ENCODE measurements at places on chromosomes 3 and 15.

DNA sequence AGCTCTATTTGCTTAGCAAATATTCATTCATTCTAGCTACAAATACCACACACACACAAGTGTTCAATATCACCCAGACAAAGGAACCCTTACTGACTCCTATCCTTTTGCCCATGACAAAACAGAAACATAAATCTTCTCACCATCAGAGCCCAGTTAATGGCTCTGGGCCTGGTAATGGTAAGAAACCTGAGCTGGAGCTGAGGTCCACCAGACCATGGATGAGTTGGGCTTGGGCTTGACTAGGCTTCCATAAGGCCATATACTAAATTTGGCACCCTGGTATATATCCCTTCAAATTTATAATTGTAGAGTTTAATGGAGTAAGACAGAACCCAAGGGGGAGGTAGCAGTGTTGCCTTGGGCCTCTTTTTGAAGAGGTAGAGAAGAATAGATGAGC is 29.4 kb downstream of the GPR176 start:
- no peak for DNase-seq

DNA sequence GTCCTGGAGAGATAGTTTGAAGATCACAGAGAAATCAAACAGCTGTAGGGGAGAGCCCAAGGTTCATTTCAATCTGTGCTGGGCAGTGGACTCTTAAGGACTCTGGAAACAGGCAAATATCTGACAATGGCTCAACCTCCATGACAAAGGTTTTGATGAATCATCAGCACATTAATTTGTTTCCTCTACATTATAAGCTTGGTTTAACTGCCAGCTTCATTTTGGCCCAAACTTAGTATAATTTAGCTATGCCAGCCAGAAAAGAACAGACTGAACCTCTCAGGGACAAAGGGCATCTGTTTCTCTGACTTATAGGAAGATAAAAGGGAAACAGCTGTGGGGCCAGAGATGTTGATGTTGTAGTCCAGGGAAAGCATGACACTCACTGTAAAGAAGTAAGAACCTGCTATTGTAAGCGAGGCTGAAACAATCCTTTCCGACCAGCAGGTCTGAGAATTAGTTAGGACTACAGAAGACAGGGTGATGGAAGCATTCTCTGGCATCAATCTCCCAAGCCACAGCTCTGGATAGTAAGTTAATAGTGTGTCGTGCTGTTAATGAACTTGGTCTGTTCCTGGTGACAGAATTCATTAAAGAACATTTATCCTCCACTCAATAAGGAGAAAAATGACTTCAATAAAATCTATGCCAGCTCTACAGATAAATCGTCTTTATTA is 110.1 kb downstream of the KCNMB2 start:
- DNase-seq = no peak

GRCh38 chr15:48712546-48712945 is 67.0 kb upstream of the FBN1 start:
- no peak for DNase-seq

DNA sequence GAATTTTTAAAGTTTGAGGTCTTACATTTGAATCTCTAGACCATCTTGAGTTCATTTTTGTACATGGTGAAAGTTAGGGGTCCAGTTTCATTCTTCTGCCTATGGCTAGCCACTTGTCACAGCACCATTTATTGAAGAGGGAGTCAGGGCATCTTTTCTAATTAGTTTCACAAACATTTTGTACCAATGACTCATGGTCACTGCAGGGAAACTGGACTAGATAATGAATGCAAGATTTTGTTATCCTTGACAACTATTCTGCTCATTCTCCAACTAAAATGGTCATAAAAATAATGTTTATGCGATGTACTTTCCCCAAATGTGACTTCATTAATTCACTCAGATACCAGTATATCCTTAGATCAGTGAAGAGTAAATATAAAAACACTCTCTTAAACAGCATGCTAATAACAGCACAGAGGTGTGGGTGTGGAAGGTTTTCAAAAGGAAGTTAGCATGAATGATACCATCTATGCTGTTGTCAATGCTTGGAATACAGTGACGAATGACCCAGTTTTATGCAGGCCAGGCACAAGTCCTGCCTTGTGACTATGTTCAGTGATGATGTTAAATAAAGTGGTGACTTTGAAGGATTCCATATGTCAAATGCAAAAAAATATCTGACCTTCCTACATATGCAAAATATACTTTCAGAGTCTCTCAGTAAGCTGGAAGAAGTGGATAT is 314.9 kb upstream of the TMCO5A start:
- no peak for DNase-seq

- DNase-seq = peak; percentile 51
These were observed 128.8 kb downstream of the FRMD5 start for GRCh38 chr15:44066211-44066827.

DNA sequence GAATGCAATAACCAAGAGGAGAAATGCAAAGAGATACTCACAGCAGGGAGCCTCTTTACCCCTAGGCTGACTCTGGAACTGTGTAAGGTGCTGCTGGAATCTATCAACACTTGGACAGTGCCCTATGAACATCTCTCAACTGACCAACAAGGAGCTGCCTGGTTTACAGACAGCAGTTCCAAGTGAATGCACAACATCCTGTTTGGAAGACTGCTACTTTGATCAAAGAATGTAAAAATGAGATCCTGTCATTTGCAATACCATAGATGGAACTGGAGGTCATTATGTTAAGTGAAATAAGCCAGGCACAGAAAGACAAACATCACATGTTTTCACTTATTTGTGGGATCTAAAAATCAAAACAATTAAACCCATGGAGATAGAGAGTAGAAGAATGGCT is 136.3 kb downstream of the IMPG2 start:
- DNase-seq = no peak

DNA sequence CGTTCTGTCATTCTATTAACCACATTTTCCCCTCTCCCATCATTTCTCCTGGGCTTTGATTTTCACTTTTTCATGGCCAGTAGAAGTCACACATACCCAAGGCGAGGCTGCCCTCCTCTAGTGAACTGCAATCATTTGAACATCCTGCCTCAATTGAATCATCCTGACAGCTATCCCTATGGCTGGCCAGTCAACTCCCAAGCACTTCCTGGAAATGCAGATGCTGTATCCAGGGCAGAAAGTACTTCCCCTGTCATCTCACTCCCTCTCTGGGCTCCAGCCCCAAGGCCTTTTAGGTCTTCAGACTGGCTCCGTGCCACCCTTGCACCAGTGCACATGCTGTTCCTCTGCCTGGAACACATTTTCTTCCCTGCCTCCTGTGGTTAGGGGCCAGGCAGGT is 738.3 kb upstream of the CFAP20DC start:
- DNase-seq = no peak

DNA sequence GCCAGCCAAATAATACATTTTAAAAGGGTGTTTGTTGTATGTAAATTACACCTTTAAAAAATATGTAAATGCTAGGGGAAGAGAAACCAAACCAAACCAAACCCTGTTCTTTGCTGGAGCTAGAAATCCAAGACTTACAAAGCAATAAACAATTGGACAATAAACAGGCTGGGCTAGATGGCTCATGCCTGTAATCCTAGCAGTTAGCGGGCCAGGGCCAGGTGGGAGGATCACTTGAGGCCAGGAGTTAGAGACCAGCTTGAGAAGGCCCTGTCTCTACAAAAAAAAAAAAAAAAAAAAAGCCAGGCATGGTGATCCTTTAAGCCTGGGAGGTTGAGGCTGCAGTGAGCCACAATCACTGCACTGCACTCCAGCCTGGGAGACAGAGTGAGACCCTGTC is 12.5 kb downstream of the STOML1 start:
- DNase-seq = no peak

DNA sequence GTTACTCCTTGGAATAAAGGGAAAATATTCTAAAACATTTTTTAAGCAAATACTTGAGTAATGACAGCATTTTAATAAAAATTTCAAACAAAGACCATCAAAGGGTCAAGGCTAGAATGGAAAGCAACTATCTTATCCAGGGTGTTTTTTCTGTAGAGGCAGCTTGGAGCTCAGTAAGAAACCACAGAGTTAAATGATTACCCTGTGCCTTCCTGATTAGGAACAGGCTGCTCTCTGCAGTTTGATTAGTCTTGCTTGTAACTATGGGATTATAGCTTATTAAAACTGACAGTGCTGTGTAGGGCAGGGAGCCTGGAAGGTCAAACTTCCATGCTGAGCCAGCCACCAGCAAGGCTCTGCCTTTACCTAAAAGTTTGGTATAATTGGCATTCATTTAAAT is 33.1 kb downstream of the QTRT2 start:
- DNase-seq = no peak

DNA sequence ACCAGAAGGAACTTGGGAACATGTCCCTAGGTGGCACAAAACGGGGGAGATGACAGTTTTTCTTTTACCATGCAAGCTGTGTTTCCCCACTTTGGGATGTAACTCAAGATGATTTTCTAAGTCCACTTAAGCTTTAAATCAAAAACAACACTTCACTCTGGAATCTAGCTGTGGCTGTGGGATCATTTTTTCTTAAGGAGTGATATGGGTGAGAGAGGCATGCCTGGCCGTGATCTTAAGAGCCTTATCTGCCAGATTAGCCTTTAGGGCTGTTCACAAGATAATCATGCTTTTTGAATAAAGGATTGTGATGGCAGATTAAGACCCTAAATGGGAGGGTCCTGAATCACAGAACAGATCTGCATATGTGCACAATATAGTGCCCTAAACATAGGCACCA is 384.8 kb upstream of the SEMA6D start:
- no peak for DNase-seq

DNA sequence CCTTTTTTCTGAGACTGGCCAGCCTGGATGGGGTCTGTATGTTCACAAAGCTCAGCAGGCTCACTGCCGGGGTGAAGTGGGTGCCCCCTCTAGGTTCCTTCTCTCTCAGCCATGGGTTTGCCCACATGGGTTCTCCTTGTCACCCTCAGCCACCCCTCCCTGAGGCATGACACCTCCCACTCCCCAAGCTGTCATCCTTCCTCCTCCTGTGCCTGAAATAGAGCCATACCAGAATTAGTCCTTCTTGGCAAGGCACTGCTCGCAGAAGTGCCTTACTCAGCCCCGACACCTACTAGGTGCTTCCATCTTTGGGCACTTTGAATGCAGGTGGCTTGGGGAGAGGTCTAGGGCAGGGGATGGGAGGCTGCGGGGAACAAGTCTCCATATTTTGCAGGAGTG is 62.9 kb upstream of the SEC13 start:
- DNase-seq = no peak

DNA sequence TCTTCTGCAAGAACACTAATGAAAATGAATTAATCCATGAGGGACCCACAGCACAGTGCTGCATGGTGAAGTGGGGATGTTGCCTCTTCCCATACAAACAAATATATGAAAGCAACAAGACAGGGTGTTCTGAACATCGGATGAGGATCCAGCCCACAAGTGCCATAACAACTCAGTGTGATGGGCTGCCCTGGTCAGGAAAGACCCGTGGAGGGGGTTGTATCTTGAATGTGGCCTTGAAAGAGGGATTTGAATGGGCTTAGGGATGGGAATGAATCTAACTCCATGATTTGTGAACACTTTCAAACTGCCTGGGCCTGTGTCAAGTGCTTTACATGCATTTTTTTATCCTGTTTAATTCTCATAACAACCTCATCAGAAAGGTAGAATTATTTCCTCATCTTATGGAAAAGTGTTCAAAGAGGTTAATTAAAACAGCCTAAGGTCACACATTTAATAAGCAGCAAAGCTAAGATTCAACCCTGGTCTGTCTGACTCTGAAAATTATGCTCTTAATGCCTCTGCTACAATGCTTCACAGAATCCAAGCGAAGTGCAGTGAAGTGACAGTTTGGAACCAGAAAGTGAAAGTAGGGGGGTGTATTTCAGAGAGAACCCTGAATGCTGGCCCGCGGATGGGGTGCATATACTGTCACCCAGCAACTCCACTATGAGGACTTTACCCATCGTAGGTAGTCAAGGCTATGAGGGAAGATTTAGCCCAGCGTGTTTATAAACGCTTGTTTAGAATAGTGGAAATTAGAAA is 65.6 kb upstream of the HEG1 start:
- no peak for DNase-seq

- no peak for DNase-seq
These were observed 38.5 kb downstream of the C3orf62 start for GRCh38 chr3:49238274-49239127.

- DNase-seq = no peak
These were observed 202.8 kb downstream of the CADM2 start for GRCh38 chr3:85161544-85161943.

- no peak for DNase-seq
These were observed 232.6 kb downstream of the ABHD5 start for GRCh38 chr3:43923104-43923882.

GRCh38 chr15:36878684-36879262 is 221.6 kb downstream of the MEIS2 start:
- no peak for DNase-seq

DNA sequence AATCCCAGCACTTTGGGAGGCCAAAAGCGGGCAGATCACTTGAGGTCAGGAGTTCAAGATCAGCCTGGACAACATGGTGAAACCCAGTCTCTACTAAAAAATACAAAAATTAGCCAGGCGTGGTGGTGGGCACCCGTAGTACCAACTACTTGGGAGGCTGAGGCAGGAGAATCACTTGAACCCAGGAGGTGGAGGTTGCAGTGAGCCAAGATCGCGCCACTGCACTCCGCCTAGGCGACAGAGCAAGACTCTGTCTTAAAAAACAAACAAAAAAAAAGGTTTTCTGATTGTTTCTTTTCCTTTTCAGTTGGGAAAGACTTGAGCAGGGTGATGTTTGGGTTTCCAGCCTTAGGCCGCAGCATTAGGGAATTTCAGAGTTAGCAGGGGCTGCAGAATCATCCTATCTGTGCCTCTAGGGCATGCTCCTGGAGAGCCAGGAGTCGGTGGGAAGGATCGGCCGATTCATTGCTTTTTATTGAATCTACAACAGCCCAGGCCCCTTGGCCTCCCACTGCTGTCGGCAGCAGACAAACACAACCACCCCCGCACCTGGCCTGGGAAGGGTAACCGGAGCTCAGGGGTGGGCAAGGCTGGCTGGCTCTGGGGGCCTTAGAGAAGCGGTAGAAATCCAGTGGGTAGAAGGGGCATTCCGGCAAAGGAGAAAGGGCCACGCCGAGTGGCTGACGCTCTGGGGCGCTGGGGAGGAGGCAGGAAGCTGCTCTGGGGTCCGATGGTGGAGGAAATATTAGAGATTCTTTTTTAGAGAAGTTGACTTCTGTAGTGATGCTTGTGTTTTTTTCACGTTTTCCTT is 6.3 kb downstream of the CHAC1 start:
- no peak for DNase-seq

DNA sequence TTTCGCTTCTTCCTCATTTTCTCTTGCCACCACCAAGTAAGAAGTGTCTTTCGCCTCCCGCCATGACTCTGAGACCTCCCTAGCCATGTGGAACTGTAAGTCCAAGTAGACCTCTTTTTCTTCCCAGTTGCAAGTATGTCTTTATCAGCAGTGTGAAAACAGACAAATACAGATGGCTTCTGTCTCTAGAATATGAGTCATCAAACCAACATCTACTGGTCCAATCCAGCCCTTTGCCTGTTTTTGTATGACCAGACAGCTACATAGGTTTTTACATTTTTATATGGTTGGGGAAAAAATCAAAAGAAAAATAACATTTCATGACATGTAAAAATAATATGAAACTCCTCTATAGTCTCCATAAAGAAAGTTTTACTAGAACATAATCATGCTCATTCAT is 118.7 kb upstream of the PTPRG start:
- DNase-seq = no peak

- DNase-seq = no peak
These were observed 39.8 kb downstream of the CCDC12 start for GRCh38 chr3:46936733-46937250.

Measured in activated T-cell treated with anti-CD3 and anti-CD28 coated beads for 24 hours (primary cell).